Memory B cell (primary cell): ENCODE measurements at places on chromosomes 7 and 10.

- no peak for DNase-seq
Measured at GRCh38 chr7:155213385-155213784, 84.3 kb upstream of the INSIG1 start.

GRCh38 chr10:57716884-57717283 lies 550.8 kb downstream of the IPMK start:
- DNase-seq = no peak

DNA sequence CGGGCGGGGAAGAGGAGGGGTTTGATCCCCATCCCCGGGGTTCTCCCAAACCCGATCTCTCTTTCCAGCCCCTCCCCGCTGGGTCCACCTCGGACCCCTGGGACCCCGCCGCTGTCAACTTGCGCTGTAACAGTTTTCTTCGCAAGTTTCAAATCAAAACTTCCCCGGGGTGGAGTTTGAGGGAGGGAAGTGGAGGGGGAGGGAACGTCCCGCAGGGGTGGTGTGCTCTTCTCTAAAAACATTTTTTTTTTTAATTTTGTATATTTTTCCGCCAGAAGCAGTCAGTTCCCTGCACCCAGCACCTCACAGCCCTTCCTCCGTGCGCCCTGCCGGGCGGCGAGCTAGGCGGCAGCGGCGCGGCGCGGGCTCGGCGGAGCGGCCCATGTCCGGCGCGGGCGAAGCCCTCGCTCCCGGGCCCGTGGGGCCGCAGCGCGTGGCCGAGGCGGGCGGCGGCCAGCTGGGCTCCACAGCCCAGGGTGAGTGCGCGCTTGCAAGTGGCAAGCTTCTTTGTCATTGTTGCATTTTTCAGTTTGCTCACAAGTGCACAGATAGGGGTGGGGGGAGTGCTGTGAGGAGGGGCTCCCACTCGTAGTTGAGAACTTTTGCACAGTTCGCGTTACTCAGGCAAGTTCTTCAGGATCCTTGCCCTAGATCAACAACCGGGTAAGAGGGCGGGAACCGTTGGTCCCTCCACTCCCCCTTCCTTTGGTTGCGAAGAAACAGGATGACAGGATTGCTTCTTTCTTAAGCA lies 933 bp downstream of the MDFIC start:
- DNase-seq = no peak

GRCh38 chr7:154598396-154598795 lies 404.5 kb downstream of the PAXIP1 start:
- DNase-seq = no peak

DNA sequence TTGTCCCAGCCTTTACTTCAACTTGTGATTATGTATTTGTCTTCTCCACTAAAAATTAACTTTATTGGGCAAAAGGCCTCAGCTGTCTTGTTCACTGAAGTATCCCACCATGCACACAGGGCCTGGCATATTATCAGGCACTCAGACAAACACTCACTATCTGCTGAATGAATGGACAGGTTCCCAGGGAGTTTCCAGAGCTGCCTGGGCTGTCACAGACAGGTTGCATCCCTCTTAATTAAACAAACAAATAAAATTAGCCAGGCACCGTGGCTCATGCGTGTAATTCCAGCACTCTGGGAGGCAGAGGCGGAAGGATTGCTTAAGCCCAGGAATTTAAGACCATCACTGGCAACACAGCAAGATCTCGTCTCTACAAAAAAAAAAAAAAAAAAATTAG lies 1.5 kb upstream of the TSPAN14 start:
- no peak for DNase-seq
